ENCODE measurements at places on chromosomes 16 and 17. TPM values are rescaled to one million over a fixed set of nuclear protein-coding genes. Genes with fewer than 3 reads are reported as not detected.

- H3K27ac ChIP-seq, result no peak overlapping the region
- no peaks in the 10 kb centered on the region for H3K27me3 ChIP-seq
- peaks cover 22% of the 10 kb centered on the region for H3K4me1 ChIP-seq
- DNase-seq, result peak; percentile 4
- H3K36me3 ChIP-seq, result peaks cover 16% of the 10 kb centered on the region
- peak overlapping the region; percentile 98 for H3K4me3 ChIP-seq
These were observed 844 bp downstream of the TAOK2 start for GRCh38 chr16:29974291-29975133.

Gene TMEM235
- not detected for total RNA-seq

DNA sequence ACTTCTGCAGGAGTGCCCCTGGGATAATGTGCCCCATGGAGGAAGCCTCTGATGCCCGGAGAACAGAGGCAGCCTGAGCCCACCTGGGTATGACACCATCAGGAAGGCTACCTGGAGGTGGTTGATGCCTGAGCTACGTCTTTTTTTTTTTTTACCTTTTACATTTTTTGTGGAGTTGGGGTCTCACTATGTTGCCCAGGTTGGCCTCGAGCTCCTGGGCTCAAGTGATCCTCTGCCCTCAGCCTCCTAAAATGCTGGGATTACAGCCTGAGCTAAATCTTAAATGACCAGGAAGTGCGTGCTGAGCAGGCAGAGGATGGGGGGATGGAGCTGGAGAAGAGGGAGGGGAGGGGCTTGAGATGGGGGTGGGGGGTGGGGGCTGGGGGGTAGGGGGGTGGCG, 32.7 kb downstream of the ABCC6 start:
- no peak for DNase-seq
- H3K27me3 ChIP-seq, result no peaks in the 10 kb centered on the region
- no peak overlapping the region for H3K4me3 ChIP-seq
- H3K27ac ChIP-seq, result no peak overlapping the region
- H3K36me3 ChIP-seq, result no peaks in the 10 kb centered on the region
- no peaks in the 10 kb centered on the region for H3K4me1 ChIP-seq

GRCh38 chr17:3043737-3044365, 19.6 kb downstream of the OR1D5 start:
- H3K4me1 ChIP-seq, result 0 out of 2 replicates have a peak, but pooled peaks cover 6% of the 10 kb centered on the region
- no peak for DNase-seq
- no peak overlapping the region for H3K4me3 ChIP-seq
- H3K27ac ChIP-seq, result no peak overlapping the region
- H3K36me3 ChIP-seq, result no peaks in the 10 kb centered on the region

Gene SCGB1C2
- total RNA-seq, result not detected

Gene TMEM238L
- not detected for total RNA-seq

Gene PIK3R5
- total RNA-seq, result not detected

DNA sequence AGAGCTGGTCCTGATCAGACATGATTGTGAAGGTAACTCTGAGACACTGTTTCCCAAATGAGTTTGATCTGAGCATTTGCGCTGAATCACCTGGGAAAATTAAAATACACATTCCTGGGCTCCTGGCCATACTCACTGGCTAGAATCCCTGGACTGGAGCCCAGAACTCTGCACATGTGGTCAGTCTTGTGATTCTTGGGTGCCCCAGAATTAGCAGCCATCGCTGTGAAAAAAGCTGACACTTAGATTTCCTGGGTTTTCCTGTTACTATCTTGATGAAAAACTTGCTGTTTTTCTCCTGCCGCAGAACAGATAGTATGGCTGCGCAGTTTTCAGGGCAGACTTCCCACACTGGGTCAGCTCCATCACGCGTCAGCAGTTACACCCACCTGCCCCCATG, 24.6 kb downstream of the NECAB2 start:
- peak; percentile 20 for DNase-seq
- H3K27ac ChIP-seq, result no peak overlapping the region
- no peaks in the 10 kb centered on the region for H3K36me3 ChIP-seq

Gene ZNF629
- 7.8 TPM for total RNA-seq

Gene RRAD
- 1.2 TPM for total RNA-seq

DNA sequence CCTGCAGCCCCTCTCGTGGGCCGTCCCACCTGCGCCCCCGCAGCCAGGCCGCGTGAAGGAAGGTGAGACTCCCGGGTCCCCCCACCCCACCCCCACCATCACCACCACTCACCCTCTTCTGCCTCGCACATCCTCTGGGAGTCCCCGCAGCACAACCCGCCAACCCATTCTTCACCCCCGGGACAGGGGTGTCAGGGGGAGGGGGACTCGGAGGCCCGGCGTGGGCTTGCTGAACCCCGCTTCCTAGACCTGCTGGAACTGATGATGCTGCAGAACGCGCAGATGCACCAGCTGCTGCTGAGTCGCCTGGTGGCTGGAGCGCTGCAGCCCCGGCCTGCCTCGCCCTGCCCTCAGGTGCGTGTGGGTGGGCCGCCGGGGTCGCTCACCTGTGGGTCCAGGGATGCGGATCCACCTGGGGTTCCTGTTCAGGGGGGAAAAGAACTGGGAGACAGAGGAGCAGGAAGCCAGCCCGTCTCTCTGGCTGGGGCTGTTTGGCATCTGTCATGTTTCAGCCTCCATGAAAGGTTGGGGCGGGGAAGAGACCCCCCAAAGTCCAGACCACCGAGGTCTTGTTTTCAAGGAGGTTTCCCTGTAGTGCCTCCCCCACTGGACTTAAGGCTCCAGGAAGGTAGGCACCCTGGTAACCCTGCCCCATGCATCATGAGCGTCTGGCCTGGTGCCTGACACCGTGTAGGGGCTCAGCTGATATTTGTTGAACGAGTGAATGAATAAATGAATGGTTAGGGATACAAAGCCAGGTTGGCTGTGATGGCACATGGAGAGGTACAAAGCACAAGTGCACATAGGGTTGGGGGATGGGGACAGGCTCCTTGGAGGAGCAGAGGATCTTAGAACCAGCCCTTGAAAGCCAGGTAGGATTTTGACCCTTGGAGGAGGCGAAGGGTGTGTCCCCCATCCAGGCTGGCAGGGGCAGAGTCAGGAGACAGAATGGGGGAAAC, 849 bp downstream of the PRR29 start:
- DNase-seq, result no peak
- H3K4me3 ChIP-seq, result peak overlapping the region; percentile 75
- no peaks in the 10 kb centered on the region for H3K4me1 ChIP-seq
- H3K36me3 ChIP-seq, result no peaks in the 10 kb centered on the region
- H3K27me3 ChIP-seq, result 0 out of 2 replicates have a peak, but pooled peaks cover 5% of the 10 kb centered on the region

Gene ACSM2A
- not detected for total RNA-seq

Gene KRT39
- not detected for total RNA-seq

Gene CCP110
- 10.0 TPM for total RNA-seq

GRCh38 chr17:17214646-17215436, 8.7 kb upstream of the PLD6 start:
- no peak for DNase-seq
- no peaks in the 10 kb centered on the region for H3K4me1 ChIP-seq
- peaks cover 41% of the 10 kb centered on the region for H3K36me3 ChIP-seq
- H3K4me3 ChIP-seq, result no peak overlapping the region
- no peaks in the 10 kb centered on the region for H3K27me3 ChIP-seq

DNA sequence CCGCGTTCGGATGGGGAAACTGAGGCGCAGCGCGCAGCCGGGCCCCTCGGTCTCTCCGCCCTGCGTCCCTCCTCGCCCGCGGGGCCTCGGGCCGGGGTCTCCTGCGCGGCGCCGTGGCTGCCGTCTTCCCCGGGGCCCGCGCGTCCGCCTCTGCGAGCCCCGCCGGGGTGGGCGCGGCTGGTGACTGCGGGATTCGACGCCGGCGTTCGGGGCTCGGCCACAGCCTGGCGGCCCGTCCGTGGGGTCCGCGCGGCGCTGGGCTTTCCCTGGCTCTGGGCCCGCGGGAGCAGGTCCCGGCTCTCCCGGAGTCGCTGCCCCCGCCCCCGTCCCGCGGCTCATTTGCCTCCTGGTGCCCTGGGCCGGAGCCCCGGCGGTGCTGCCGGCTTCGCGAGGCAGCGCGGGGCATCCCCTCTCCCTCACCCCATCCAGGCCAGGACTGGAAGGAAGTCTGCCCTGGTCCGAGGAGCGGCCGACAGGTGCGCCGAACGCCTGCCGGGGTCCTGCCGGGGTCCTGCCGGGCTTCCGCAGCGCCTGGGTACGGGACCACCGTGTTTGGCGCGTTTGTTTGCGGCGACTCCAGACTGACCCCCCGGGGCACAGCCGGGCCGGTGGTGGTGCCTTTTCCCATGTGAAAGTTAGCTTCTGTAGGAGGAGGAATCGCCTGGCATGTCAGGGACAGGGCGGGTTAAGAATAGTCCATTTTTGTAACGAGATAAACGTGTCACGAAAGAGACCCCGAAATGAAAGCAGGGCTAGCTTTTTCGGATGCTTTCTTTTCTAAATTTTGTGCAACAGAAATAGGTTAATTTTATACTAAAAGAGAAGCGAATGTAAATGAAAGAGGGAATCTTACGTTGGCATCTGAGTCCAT, 671 bp downstream of the CHMP6 start:
- no peak overlapping the region for H3K27ac ChIP-seq
- peak overlapping the region; percentile 93 for H3K4me3 ChIP-seq
- peaks cover 34% of the 10 kb centered on the region for H3K4me1 ChIP-seq
- H3K27me3 ChIP-seq, result no peaks in the 10 kb centered on the region
- peaks cover 4% of the 10 kb centered on the region for H3K36me3 ChIP-seq
- no peak for DNase-seq

Gene ZNF646
- total RNA-seq, result 8.5 TPM

Gene EFNB3
- 7.7 TPM for total RNA-seq

DNA sequence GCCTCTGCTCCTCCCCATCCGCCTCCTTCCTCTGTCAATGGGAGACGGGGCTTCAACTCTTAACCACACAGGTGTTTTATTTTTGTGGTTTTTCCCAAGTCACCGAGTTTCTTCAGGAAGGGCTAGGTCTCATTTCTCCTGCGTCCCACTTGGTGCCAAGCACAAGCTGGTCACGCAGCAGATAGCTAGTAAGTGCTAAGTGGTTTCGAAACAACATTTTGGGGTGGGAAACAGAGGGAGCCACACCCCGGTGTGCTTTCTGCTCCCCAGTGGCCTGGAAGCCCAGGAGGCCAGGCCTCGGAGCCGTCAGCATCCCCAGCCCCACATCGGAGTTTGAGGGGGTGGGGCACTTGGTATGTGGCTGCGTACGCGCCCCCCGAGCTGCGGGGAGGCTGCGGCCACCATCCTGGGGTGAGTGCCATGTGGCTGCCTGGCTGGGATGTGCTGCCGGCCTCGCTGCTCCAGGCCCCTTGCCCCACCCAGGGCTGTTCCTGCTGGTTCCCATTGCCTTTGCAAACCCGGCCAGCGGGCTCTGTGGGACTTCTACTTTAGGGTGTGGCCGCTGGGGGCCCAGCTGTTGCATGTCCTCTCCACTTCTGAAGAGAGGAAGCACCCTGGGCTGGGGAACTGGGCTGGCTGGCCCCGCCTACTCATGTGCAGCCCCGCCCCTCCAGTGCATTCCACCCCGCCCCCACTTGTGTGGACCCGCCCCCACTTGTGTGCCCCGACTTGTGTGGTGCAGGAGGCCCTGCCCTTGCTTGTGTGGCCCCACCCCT, 55.6 kb downstream of the BAIAP2 start:
- H3K4me3 ChIP-seq, result no peak overlapping the region
- H3K36me3 ChIP-seq, result peaks cover 15% of the 10 kb centered on the region
- H3K27me3 ChIP-seq, result no peaks in the 10 kb centered on the region

Gene TBC1D3D
- not detected for total RNA-seq

DNA sequence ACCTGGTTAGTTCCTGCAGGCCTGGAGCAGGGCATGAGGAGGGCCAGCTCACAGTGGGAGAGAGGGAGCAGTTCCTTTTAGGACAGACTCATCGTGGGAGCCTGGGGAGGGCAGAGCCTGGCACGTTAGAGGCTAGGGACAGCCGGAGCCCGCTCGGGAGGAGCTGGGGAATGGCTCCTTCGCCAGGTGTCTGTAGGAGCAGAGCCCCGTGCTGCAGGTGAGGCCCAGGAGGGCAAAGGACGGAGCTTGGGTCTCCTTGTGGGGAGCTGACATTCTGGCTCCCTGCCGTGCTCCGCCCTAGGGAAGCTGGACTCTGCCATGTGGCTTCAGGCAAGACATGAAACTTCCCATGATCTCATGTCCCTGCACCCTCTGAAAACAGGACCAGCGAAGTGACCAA, 18.7 kb upstream of the MTSS2 start:
- DNase-seq, result no peak
- H3K4me3 ChIP-seq, result no peak overlapping the region
- no peaks in the 10 kb centered on the region for H3K27me3 ChIP-seq
- no peak overlapping the region for H3K27ac ChIP-seq
- H3K4me1 ChIP-seq, result peaks cover 20% of the 10 kb centered on the region
- no peaks in the 10 kb centered on the region for H3K36me3 ChIP-seq

Gene PIPOX
- total RNA-seq, result 1.5 TPM

DNA sequence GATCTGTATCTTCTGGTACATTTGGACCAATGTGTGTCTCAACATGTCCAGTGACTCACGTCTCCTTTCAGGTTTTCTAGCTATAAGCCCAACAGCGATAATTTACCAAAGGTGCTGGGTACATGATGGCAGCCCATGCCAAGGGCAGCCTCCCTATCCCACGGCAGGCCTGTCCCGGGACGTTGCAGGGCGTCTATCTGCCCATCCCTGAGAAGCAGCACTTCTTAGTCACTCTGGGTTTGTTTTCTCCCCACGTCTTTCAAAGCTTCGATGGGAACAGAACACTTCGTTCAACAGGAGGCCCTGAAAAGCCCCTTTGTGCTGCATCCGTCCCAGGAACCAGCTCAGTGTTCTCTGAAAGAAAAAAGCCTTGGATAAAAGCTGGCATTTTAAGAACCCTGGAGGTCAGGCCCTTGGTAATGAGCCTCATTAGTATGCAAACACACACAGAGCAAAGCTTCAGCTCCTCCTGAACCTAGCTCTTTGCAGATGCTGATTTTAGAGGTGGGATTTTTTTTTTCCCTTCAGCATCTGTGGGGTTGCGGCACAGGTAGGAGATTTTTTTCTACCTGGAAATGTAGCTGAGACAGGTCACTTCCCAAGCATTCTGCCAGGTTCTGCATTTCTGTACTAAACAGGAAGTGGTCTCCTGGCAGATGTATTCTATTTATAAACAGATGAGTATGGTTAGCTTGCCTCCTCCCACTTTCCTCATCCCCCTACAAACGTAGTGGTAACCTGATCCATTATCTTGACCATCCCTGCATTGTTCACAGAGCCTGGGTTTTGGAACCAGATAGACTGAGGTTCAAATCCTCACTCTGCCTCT, 17.5 kb upstream of the MT4 start:
- H3K36me3 ChIP-seq, result no peaks in the 10 kb centered on the region
- no peak overlapping the region for H3K27ac ChIP-seq

GRCh38 chr17:53273126-53273525, 549.6 kb upstream of the KIF2B start:
- H3K36me3 ChIP-seq, result no peaks in the 10 kb centered on the region
- no peak overlapping the region for H3K27ac ChIP-seq
- H3K4me3 ChIP-seq, result no peak overlapping the region
- H3K27me3 ChIP-seq, result no peaks in the 10 kb centered on the region
- no peak for DNase-seq

Measured in PC-3 (cell line).